ENCODE measurements at places on chromosomes 7 and 10.

GRCh38 chr10:125008689-125009638 is 67.0 kb downstream of the ZRANB1 start:
- DNase-seq, result no peak

GRCh38 chr10:127374901-127375300 is 174.2 kb upstream of the NPS start:
- no peak for DNase-seq

DNA sequence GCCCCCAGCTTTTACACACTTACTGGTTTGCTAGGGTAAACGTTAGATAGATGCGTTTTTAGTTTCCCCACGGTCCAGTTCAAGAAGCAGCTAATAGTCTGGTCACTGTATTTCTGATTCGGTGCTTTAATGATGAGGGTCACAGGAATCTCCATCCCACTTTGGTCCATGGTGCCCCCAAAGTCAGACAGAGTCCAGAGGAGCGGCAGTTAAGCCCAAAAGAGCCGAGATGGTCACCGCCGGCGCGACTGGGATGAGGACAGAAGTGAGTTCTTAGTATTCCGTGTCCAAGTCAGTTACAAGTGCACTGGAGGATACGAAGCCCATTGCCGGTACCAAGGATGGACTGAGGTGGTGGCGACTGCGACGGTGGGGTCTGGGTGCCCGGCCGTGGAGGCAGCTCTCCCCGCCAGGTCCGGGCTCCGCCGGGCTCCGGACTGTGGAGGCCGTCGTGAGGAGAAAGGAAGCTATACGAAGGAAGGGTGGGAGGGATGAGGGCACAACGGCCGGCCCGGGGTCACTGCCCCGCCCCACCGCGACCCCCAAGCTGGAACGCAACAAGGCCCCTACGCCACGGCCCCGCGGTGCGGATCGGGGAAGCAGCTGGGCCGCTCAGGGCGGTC is 663 bp downstream of the HERPUD2 start:
- DNase-seq, result peak; percentile 46

DNA sequence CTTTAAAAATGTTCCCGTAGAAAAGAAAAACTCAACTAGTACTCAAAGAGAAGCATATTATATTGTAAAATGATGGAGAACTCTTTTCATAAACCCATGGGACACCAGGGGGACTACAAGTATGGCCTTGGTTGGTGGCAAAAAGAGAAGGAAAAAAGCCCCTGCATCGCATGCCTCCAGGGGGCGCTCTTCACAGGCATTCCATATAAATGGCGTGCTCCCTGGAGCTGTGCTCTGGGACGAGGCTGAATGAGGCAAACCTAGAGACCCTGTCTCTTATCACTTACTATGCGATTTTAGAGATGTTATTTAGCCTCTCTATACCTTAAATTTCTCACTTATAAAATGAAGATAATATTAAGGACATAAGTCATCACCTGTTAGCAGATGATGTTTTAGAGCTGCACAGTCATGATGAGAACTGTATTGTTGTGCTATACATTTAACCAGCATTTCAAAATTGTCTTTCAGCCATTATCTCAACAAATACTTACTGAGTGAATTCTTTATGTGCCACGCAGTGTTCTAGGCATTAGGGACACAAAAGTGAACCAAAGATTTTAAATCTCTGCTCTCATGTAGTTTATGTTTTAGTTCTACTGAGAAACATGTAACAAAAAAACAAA is 105.8 kb downstream of the ARHGAP21 start:
- peak; percentile 72 for DNase-seq

- no peak for DNase-seq
Observed at GRCh38 chr7:42045961-42046360, 191.0 kb downstream of the GLI3 start.

DNA sequence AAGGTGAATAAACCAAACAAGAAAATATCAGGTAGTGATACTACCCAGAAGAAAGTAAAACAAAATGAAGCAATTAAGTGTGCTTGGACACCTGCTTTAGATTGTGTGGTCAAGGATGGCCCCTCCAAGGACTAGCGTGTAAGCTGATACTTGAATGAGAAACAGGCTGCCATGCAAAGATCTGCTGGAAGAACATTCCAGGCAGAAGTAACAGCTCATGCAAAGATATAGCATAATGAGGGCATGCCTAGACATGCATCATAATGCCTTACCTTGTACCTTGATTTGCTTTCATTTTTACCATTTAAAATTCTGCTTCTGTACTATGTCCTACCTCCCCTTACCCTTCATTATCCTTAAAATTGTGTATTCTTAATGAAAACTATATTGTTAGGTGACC is 74.8 kb upstream of the HDAC9 start:
- DNase-seq, result no peak

DNA sequence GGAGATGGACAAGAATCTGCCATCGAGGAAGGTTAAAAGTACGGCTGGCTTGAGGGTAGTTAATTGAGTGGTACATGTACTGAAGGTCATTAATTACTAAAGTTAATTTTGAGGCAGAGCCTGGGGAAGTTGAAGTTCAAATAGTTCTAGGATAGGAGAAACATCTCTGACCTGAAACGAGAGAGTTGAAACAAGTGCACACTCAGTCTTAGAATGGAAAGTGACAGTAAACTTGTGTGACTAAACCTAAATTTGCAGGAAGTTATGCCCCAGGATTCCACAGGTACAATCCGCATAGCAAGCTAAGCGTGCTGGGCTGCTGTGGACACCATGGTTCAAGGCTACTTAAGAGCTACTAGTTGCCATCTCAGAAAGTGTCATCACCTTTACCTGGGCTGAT is 209.9 kb downstream of the CHCHD3 start:
- DNase-seq, result no peak

DNA sequence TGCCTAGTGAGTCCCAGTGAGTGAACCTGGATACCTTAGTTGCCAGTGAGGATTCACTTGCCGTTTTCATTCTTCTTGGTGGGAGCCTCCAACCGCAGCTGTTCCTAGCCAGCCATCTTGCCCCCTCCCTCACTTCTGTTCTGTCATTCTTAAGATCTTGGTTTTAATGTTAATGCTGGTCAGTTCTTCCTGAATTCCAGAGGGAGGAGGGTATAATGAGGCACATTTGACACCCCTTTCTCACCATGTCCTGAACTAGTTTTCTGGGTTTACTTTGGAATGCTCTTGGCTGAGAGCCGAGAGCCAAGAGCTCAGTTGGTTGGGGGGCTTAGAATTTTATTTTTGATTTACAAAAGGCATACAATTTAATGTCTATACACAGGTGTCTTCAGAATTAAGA is 78.5 kb upstream of the ADCY1 start:
- DNase-seq, result no peak

- no peak for DNase-seq
Observed at GRCh38 chr10:63506554-63506953, 14.6 kb upstream of the REEP3 start.

- DNase-seq, result no peak
Observed at GRCh38 chr10:125928928-125929585, 32.7 kb downstream of the FANK1 start.

Data from stimulated activated CD8-positive, alpha-beta memory T cell treated with anti-CD3 and anti-CD28 coated beads, Interleukin-4, amount 100 ng/mL, for 48 hours (primary cell).